AG08396 (cell line): ENCODE measurements at places on chromosomes 3 and 15.

DNA sequence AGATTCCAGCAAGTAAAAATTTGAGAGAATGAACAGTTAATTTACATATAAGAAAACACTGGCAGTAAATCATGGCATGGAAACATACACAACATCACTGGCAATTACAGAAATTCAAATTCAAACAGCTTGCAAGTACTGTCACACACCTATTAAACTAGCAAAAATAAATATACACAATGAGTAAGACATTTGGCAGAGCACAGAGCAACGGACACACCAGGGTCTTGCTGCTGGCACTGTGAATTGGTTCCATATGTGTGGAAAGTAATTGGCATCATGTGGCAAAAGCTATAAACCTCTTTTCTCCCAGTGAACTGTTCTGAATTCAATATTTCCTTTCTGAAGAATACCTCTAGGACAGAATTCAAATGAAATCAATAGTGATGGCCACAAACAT, 78.3 kb downstream of the LRRK1 start:
- peak; percentile 34 for DNase-seq

DNA sequence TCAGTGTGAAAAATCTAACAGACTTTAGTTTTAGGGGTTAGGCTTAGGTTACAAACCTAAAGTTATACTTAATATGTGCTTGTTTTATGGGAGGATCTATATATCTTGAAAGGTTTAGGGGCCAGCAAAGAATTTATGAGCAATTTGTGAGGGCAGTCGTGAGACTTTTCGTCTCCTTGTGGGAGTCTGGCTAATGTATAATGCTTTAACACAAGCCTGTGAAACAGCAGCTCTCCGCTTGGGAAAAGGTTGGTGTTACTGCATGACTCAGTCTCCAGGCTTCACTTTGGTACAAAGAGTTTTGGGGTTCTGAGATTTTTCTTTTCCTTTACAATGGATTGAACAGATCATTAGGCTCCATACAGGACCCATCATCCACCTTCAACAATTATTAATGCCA, 79.0 kb upstream of the MFGE8 start:
- no peak for DNase-seq

DNA sequence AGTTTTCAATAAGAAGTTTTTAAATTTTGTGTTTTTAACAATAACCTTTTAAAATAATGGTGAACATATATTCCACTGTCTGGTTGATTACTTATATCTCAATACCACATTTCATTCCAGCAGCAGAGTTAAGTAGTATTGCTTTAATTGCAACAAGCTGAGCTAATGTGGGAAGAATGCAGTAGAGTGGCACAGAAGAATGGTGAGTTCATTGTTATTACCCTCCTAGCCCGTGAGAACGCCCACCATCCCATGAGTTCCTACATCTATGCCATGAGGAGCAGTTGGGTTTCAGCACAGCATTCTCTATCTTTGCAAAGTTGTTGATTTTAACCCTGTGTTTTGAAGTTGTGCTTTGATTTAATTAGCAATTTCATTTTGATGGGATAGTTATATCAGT, 17.8 kb upstream of the NR2E3 start:
- DNase-seq: peak; percentile 65

GRCh38 chr15:40633178-40633577, 39.1 kb downstream of the KNL1 start:
- peak; percentile 23 for DNase-seq
